ENCODE measurements at places on chromosomes 1 and 21.

- DNase-seq = no peak
These were observed 21.9 kb upstream of the GPR157 start for GRCh38 chr1:9150582-9151327.

GRCh38 chr1:101071470-101071891, 45.9 kb upstream of the DPH5 start:
- DNase-seq = no peak

- DNase-seq = no peak
These were observed 13.5 kb downstream of the FUCA1 start for GRCh38 chr1:23854568-23854967.

DNA sequence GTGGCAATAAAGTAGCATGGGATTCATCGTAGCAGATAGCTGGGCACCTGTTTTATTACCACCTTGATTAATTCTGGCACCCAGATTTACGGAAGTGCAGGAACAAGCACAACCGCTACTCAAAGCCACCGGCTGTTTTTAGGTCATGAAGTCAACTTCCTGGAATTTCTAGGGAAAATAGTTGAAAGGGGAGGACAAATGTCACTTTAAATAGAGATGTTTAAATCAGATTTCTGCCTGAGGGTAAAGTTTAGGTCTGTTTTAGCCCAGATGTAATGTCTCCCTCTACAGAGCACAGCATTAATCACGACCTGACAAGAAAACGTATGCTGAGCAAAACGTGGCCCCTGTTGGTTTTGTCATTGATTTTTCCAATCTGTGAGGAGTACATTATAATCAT, 8.0 kb downstream of the ADGRL2 start:
- DNase-seq = no peak

GRCh38 chr1:229268505-229268904, 2.4 kb upstream of the RAB4A start:
- no peak for DNase-seq

- DNase-seq = no peak
These were observed 67.8 kb downstream of the SLC37A1 start for GRCh38 chr21:42581336-42581992.
